CD4-positive, alpha-beta T cell treated with Interleukin-12 subunit alpha and Interleukin-12 subunit beta, for 1 hour (primary cell): ENCODE measurements at places on chromosomes 7 and 10.

- no peak for DNase-seq
Measured at GRCh38 chr7:102125127-102125596, 161.5 kb upstream of the SH2B2 start.

DNA sequence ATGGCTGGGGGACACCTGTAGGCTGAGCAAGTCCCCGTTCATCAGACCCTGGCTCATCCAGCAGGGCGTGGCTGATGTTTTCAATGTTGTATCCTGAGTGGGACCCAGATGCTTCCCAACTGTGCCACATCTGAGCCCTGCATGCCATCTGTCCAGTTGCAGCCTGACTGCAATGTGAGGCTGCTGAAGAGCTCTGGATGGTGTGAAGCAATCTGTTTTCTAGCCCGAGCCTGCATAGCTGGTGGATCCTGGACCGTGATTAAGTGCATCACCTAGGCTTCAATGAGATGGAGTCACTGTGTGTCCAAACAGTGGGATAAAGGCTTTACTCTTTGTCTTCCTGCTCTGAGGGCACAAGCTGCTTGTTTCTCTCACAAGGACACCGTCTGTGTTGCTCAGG, 99.8 kb downstream of the TCF7L2 start:
- DNase-seq: no peak

DNA sequence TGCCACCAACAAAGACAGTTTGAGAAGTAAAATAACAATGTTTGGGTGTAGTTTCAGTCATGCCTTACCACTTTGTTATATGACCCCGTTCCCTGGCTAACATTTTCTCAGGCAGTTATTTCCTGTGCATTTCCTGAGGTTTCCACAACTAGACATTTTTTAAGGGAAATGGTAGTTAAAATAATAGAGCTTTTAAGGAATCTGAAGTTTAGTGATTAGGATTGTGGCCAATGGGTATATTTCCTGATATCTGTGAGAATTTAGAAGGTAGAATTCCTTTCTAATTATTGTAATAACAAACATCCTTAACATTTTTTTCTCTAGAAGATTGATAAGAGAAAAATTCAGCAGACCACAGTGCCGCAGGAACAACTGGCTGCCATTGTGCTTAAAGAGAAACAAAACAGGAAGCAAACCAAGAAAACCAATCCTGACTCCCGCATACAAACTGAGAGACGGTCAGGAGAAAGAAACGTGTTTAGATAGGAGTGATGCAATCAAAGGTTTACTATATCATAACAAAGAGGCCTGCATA, 193.6 kb downstream of the MBL2 start:
- DNase-seq: no peak

- DNase-seq: no peak
Measured at GRCh38 chr10:28948046-28948445, 270.7 kb downstream of the BAMBI start.

DNA sequence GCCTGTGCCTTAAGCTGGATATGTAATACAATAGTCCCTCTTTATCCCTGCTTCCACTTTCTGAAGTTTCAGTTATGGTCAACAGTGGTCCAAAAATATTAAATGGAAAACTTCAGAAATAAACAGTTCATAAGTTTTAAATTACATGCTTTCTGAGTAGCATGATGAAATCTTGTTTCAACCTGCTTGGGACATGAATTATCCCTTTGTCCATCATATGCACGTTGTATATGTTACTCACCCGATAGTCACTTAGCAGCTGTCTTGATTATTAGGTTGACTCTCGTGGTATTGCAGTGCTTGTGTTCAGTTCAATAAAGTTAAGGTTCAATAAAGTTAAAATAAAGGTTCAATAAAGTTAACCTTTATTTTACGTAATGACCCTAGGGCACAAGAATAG, 25.5 kb downstream of the C1GALT1 start:
- DNase-seq: no peak

DNA sequence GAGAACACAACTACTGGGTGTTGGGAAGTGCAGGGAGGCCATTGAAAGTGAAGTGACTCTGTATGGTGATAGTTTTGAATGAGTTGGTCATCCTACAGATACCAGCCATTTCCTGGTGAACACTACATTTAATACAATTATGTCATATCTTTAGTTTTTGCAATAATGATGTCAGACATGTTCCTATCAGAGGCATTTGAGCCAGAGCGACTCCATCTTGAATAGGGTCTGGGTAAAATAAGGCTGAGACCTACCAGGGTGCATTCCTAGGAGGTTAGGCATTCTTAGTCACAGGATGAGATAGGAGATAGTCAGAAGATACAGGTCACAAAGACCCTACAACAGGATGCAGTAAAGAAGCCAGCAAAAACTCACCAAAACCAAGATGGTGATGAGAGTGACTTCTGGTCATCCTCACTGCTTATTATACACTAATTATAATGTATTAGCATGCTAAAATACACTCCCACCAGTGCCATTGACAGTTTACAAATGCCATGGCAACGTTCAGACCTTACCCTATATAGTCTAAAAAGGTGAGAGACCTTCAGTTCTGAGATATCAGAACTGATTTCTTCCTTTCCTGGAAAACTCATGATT, 28.2 kb downstream of the ADK start:
- no peak for DNase-seq

- no peak for DNase-seq
Measured at GRCh38 chr7:94888551-94888950, 18.8 kb upstream of the PPP1R9A start.

- no peak for DNase-seq
Measured at GRCh38 chr7:94971051-94971867, 63.9 kb downstream of the PPP1R9A start.

DNA sequence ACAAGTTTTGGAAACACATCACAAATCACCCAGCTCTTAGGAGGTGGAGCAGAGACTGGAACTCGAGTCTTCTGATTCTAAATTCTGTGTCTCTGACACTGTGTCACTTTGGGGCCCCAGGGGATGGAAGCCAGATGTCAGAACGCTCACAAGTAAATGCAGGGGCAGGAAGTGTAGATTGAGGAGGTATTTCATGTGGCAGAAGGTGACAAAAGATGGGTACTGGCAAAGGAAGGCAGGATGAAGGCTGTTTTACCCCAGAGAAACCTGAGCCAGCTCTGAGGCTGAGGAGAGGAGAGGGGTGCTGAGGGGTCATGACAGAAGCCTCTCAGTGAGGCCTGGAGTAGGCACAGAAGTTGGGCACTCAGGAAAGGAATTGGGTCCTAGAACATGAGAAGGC, 6.0 kb upstream of the PURB start:
- peak; percentile 62 for DNase-seq
